Left colon (tissue), 2 donors: ENCODE measurements at places on chromosomes 3 and 15.

GRCh38 chr3:23762759-23763477 is 42.8 kb upstream of the UBE2E1 start:
- no peak for DNase-seq

GRCh38 chr3:144031938-144032337 is 60.3 kb downstream of the DIPK2A start:
- DNase-seq: peak; percentile 31

GRCh38 chr3:122716667-122717066 is 36.0 kb downstream of the PARP14 start:
- no peak for DNase-seq

DNA sequence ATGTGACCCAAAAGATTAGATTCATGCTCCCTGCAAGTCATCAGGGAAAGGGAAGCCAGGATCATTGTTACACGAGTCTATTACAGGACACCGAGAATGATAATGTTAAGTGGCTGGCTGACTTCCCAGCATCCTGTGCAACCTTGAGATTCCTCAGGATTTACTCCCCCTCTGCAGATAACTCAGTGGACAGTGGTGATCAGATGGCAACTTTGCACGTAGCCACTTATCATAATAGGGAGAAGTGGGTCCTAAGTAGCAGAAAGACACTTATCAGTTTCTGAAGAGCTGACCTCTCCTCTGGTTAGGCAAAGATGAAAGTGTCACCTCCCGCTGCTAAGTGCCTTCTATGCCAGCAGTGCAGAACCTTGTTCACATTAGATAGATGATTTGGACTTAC is 6.7 kb upstream of the TMPRSS7 start:
- DNase-seq: no peak

- DNase-seq: no peak
Observed at GRCh38 chr3:8450618-8451017, 51.0 kb upstream of the LMCD1 start.

- no peak for DNase-seq
Observed at GRCh38 chr3:146972726-146973125, 367.6 kb upstream of the PLSCR5 start.

- no peak for DNase-seq
Observed at GRCh38 chr15:101124731-101125451, 127.0 kb downstream of the CHSY1 start.

- no peak for DNase-seq
Observed at GRCh38 chr3:182704926-182705325, 88.4 kb upstream of the ATP11B start.

- DNase-seq: peak; percentile 76
Observed at GRCh38 chr3:63343674-63344073, 65.6 kb downstream of the SYNPR start.

DNA sequence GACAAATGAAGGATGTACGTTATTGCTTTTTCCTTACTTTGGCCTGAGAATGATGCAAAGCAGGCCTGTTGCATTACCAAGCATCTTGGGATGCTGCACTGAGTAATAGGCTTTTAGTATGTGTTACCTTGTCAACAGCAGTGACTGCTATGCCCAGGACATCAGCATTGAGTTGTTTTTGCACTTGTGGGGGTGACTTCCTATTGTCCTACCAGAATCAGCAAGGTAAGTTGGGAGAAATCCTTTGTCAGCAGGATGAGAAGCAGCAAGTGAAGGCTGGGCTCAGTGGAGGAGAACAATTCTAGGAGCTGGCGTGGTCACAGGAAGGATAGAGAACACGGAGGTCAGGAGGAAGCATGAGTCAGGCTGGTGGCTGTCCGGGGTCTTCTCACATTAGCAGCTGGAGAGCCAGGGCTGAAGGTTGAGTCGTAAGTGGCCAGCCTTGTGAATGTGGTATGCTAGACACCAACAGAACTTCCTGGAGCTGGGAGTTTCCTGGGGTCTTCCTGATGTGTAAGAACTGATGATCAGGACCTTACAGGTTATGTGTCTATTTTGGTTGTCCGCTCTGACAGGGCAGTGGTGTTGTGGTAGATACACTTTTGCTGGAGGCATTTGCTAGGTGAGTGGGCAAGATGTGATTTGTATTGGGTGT is 142.7 kb downstream of the FNDC3B start:
- no peak for DNase-seq

GRCh38 chr15:60844511-60845174 is 365.7 kb upstream of the ICE2 start:
- no peak for DNase-seq

- no peak for DNase-seq
Observed at GRCh38 chr3:161343986-161344385, 27.3 kb downstream of the SPTSSB start.

- DNase-seq: no peak
Observed at GRCh38 chr3:98741121-98741716, 21.9 kb upstream of the ST3GAL6 start.

GRCh38 chr15:57384024-57384423 is 7.7 kb downstream of the CGNL1 start:
- no peak for DNase-seq

DNA sequence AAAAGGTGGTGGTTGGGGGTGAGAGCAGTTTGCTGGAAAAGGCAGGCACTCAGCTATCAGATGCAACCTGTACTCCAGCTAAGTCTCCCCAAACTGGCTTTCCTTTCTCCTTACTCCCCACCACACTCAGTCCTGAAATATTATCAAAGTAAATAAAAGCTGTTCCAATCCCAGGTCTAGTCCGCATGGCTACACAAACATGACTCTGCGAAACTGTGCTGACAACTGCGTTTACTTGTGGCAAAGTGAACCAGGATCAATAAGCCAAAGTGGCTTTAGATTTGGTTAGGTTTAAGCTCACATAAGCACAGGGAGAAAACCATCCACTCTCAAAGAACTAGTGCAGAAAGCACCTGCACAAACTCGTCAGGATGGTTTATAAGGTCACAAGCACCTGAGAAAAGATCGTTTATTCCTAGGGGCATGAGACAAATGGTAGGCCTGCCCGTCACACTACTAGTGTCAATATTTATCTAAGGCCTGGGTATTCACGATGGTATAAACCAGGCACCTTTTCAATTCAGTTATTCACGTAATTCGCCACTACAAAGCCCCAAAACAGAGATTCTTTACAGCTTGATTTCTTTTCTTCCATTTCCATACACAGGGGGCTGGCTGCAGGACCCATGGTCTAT is 25.3 kb downstream of the LRIG1 start:
- no peak for DNase-seq

GRCh38 chr3:31695280-31696008 is 162.7 kb downstream of the STT3B start:
- no peak for DNase-seq

DNA sequence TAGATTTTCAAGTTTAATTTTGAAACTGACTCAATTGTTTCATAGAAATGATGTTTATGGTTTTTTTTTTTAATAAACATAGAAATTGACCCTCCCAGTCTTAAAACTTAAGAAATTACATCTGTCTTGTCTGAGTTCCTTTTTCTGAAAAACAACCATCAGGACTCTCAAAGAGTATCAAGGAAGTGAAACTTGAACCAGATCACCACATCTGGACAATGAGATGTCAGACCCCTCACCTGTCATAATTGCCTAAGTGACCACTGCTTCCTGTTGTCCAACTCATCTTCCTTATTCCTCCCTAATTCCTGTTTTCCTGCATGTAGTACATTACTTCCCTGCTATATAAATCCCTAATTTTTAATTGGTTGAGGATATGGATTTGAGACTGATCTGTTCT is 441.5 kb upstream of the ARHGEF26 start:
- DNase-seq: no peak

DNA sequence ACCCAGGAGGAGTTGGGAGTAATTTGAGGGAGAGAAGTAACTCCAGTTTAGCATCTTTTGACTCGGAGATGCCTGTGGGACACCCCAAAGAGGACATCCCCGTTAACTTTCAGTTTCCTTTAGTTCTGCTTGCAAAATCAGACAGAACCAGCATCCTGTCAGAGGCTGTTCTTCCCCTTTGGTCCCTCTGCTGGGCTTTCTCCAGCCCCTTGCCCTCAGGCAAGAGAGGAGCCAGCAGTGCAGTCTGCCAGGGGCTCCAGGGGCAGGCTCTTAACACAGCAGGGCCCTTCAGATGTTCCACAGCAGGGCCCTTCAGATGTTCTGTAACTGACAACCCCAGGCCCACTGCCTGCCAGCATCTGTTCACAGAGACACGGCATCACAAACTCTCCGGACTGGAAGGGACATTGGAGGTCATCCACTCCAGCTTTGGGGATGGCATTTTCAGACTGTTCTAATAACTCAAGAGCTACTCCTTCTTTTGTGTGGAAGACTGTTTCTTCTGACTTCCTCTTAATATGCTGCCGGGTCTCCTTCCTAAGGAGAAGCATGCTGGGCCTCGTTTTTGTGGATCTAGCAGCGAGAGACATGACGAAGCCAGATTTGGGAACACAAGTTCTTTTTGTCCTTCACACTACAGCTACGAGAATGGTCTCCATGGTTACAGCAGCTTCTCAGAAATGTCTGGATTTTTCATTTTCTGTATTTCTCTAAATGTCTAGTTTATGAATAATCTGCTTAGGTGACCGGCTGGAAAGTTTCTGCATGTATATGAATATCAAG is 51.9 kb downstream of the KY start:
- no peak for DNase-seq

GRCh38 chr3:132804498-132804897 is 82.3 kb upstream of the NPHP3 start:
- no peak for DNase-seq

- no peak for DNase-seq
Observed at GRCh38 chr3:109442531-109442930, 105.2 kb upstream of the DPPA4 start.

- no peak for DNase-seq
Observed at GRCh38 chr3:134544316-134544715, 58.5 kb downstream of the CEP63 start.

DNA sequence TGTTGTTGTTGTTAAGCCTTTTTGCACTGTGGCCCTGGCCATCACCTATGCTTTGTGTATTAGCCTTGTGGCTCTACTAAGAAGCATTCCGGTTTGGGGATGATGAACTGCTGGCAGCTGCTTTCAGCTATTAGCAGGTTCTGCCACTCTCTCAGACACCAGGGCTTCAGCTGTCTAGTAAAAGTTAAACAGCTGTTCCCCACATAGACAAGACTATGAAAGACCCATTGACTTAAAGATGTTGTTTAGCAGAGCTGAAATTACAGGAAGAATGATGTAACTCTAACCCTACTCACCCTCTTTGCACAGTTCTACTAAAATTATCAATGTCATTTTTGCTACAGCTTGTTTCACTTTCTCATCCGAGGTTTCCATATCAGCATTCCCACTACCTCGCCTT is 131.2 kb upstream of the CGNL1 start:
- no peak for DNase-seq

DNA sequence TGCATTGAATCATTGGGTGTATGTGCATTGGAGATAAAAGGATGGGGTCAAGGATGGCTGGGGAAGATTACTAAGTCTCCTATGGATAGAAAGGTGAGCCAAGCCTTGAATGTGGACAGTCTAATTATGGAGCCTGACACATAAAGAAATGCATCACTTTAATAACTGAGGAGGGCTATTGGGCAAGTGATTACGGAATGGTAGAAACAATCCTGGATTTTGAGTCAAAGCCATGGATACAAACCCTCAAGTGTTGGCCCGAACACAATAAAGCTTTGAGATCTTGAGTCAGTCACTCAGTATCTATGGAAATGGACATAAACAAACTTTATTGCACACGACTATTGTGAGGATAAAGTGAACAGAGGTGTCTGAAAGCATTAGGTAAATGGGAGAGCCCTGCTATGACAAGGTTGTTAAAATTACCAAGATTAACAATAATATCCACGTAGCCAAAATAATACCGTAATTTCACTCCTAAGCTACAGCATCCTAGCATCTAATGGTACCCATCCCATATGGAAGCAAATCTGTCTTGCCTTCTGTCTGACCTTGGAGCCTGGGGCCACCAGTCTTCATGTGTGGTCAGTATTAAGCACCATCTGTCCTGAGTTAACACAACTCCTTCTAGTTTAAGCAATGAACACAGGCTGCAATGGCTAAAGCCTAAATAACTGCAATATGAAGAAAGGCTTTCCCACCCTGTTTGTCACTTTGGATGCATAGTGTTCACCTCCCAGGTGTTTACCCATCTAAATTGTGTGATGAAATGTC is 136.9 kb upstream of the PRICKLE2 start:
- DNase-seq: no peak

DNA sequence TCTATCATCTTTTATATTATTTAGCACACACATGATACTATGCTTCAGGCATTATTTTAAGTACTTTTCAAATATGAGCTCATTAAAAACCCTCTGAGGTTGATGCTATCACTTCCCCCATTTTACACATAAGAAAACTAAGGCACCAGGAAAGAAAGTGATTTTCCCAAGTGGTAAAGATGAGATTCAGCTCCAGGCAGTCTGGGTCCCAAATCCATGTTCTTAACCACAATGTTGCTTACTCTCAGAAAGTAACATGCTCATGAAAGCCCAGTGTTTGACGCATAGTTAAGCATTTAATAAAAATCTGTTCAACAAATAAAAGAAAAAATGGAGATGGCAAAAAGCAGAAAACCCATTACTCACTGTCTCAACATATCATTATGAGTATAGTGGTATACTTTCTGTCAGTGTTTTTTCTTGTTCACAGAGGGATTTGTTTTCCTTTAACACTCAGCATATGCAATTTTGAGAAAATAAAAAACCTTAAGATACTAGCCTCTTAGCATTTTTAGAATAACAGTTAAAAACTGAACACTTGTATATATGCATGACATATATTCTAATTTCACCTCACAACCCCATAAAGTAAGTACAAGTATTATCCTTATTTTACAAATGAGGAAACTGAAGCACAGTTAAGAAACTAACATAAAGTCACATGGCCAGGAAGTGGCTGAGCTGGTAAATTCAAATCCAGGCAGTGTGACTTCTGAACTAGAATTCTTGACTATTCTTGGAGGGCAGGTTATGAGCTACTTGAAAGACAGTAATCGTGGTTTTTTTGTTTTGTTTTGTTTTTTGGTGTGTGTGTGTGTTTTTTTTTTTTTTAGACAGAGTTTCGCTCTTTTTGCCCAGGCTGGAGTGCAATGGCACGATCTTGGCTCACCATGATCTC is 10.4 kb downstream of the PEAK1 start:
- no peak for DNase-seq

GRCh38 chr15:37253877-37254276 is 153.5 kb upstream of the MEIS2 start:
- DNase-seq: no peak

DNA sequence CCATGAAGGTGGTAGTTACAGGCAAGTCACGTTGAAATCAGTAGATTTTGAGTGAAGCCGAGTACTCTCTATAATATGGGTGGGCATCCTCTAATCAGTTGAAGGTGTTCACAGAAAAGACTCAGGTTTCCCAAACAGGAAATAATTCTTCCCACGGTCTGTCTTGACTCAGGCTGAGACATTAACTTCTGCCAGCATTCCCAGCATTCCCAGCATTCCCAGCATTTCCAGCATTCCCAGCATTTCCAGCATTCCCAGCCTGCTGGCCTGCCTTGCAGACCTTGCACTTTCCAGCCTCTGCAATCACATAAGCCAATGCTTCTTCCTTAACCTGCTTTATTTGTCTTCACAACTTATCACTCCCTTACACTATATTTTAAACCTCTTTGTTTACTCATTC is 542.3 kb upstream of the ROBO2 start:
- no peak for DNase-seq
